Activated T-helper 1 cell treated with anti-CD3 and anti-CD28 coated beads, Interleukin-2, amount 50 U/mL, for 16 hours (primary cell): ENCODE measurements at places on chromosomes 5 and 9.

DNA sequence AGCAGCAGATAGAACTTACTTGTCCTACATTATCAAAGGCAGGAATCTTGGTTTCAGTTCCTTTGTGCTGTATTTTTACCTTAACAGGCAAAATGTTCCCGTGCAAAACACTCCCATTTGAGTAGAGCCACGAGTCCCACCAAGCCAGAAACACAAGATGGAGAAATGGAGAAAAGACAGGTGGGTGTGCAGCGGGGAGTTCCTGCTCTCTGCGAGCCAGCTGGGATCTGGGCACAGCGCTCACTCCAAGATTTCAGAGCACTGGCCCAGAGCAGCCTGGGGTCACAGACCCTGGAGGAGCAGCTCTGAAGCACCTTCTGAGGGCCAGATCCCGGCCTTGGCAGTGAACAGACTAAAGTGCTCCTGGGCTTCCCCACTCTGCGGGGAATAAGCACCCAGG lies 2.9 kb downstream of the UCK1 start:
- no peak for DNase-seq

GRCh38 chr9:125674981-125675973 lies 31.7 kb downstream of the MAPKAP1 start:
- DNase-seq, result no peak

DNA sequence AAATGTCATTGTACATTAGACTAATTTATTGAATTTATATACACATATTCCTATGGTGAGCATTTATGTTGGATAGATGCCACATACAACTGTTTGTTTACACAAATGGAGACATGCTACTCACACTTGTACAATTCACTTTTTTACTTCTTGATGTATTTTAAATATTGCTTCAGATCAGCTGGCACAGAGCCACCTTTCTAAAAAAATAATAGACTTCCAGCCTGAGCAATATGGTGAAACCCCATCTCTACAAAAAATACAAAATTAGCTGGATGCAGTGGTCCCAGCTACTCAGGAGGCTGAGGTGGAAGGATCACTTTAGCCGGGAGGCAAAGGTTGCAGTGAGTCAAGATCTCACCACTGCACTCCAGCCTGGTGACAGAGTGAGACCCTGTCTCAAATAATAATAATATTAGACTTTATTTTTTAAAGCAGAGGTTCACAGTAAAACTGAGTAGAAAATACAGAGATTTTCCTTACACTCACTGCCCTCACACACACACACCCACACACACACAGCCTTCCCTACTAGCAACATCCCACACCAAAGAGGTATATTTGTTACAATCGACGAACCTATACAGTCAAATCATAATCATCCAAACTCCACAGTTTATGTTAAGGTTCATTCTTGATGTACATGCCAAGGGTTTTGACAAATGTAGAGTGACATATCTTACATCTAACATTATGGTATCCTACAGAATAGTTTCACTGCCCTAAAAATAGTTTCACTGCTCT lies 16.5 kb upstream of the ADRB2 start:
- DNase-seq, result no peak

DNA sequence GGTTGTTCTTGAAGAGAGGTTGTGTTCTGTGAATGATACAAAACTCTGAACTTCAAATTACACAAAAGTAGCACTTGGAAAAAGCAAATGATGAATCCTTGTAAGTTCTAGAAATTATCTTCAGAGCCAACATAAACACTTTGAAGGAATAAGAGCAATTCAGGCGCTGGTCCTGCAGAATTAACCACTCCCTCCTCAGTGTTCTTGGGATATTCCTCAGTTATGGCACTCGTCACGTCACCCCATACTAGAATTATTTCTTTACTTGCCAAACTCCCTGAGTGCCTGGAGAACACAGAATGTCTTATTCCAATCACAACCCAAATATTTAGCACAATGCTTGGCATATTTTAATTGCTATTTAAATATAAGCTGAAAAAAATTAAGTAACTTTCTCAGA lies 126.3 kb downstream of the EFNA5 start:
- DNase-seq, result no peak
